Stimulated activated effector memory CD8-positive, alpha-beta T cell treated with anti-CD3 and anti-CD28 coated beads, Interleukin-12 subunit alpha, Interleukin-12 subunit beta, amount 100 ng/mL, for 72 hours (primary cell): ENCODE measurements at places on chromosomes 4 and X.
A peak's percentile ranks its signal among the peaks of the same experiment; 100 is the strongest.

DNA sequence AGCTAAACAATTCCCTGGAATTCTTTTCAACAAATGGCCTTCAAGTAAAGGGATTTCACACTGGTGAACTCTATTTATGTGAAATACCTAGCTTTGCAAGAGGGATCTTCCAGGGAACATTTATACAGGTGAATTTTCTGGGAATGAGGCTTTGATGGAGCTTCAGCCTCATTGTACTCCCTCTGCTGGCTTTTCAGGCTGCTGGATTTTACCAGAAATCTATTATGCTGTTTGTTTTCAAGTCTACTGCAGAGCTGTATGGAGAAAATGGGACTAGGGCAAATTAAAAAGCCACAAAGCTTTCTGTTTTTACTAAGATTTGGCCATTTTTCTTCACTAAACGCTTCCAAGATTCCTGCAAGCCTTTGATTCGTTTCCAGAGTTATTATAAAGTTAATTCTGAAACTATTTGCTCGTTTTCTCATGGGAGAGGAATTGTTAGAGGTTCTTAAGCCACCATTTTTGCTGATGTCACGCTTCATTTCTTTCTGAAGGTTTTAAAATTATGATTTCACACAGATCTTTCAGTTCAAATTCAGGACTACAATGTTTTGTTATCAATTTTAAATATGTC lies 31.6 kb downstream of the KDM6A start:
- no peak for DNase-seq

DNA sequence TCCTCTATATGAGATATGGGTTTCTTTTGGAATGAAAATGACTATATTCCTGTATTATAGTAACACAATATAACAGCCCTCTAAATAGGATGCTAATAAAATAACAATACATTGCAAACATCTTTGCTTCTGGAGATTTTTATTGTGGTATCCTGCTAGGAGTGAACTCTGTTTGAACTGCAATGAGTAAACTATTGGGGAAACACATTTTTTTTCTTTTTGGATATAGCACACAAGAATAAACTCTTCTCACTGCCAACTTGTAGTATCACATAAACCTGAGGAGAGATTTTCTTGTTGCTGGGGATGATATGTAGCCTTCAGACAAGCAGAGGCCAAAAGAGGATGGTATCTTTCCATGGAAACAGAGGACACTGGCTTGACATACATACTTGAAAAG lies 238.2 kb downstream of the C4orf33 start:
- no peak for DNase-seq

GRCh38 chr4:13821522-13821921 lies 194.0 kb upstream of the BOD1L1 start:
- DNase-seq, result no peak

DNA sequence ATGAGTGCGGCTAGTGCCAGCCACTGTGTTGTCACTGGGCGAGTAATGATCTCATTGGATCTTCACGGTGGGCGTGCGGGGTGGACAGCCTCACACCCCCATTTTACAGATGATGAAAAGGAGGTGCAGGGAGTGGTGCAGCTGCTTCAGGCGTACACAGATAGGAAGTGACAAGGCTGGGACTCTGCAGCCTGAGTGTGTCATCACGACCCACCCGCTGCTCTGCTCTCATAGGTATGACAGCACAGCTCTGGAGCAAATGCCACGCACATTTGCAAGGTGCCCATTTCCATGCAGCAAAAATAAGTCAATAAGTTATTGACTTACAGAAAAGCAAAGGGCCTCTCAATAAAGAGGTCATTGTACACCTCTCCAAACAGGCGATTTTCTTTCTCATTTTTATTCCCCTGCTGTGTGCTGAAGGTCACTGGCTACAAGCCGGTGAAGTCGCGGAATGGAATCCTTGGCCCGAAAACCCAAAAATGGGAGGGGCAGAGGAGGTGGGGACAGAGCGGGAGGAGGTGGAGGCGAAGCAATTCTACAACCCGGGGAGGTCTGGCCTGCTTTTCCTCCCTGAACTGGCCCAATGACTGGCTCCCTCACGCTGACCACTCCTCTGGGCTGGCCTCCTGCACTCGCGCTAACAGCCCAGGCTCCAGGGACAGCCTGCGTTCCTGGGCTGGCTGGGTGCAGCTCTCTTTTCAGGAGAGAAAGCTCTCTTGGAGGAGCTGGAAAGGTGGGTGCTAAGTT lies at the start of gene SOD3:
Gene SOD3 (plus strand): TSS at position 658 of the 750 bp plus-strand sequence. CDS start 3,949 bp downstream, outside the sequence.
- no peak for DNase-seq

DNA sequence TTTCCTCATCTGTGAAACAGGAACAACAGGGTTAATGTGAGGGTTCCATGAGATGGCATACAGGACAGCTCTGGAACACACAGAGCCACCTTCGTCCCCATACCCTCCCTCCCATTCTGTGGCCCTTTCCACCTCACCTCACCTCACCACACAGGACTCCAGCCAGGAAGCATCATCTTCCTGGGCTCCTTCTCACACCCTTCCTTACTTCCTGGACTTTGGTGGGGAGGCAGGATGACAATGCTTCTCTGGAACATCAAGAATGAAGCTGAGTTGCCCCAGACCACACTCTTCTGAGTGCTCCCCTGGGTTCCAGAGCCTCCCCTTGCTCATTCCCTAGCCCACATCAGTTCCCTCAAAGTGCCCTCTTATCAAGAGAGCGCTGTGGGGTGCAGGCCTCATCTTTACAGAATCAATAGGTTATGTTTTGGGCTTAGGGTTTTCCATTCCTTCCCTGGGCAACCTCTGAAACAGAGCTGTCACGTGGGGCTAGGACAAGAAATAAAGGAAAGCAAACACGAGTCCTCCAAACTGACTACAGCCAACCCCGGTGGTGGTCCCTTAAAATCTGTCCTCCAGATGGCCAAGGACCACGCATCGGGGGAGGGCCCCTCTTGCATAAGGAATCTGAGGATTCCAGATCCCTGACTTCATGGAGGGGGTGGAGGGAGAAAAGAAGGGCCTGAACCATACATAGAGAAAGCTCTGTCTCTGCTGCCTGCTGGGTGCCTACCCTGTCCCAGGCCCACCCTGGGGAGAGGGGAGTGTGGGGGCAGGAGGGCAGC lies 74.4 kb upstream of the ATP6AP2 start:
- DNase-seq, result no peak

DNA sequence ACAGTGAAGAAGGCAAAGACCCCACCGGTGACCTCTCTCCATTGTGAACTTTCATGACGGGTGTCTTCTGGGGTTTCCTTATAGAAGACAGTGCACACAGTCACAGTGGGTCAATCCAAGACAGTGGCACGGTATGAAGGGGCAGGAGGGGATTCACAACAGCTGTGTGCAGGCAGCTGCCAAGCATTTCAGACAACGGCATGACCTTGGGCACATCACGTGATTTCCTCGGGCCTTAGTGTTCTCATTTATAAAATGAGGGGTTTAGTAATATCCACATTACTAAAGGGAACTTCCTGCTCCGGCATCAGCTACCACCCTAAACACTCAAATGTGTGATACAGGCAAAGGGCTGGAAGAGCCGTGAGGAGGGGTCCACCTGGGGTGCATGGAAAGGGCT lies 42.9 kb downstream of the RBM47 start:
- DNase-seq, result no peak

DNA sequence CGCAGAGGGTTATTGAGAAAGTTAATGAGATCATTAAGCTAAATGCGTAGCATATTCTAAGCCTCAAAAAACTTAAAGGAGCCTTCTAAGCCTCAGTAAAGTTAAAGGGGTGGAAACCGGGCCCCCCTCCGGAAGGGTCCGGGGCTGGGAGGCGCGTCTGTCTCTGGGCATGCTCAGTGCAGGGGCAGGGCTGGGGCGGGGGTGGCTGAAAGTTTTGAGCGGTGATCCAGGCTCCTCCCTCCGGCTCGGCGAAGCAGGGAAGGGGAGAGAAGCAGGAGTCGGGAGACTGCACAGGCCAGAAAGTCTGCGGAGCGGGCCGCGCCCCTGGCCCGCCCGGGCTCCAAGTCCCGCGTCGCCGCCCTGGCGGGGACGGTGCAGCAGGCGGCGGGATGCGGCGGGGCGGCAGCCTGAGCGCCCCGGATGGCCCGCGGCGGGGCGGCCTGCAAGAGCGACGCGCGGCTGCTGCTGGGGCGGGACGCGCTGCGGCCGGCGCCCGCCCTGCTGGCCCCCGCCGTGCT lies at the start of gene EVC:
Gene EVC (plus strand): TSS at position 241 of the 518 bp plus-strand sequence. CDS start 180 bp downstream, at position 421.
- no peak for DNase-seq

DNA sequence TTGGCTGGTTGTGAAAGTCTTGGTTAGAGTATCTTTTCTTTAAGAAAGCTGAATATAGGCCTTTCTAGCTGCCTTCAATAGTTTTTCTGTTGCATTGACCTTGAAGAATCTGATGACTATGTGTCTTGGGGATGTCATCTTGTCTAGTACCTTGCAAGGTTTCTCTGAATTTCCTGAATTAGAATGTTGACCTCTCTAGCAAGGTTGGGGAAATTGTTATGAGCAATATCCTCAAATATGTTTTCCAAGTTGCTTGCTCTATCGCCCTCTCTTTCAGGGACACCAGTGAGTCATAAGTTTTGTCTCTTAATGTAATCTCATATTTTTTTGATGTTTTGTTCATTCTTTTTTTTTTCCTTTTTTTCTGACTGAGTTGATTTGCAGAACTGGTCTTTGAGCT lies 194.7 kb downstream of the RAB28 start:
- DNase-seq, result no peak

- DNase-seq, result no peak
Measured at GRCh38 chrX:123424546-123424945, 240.5 kb downstream of the GRIA3 start.

DNA sequence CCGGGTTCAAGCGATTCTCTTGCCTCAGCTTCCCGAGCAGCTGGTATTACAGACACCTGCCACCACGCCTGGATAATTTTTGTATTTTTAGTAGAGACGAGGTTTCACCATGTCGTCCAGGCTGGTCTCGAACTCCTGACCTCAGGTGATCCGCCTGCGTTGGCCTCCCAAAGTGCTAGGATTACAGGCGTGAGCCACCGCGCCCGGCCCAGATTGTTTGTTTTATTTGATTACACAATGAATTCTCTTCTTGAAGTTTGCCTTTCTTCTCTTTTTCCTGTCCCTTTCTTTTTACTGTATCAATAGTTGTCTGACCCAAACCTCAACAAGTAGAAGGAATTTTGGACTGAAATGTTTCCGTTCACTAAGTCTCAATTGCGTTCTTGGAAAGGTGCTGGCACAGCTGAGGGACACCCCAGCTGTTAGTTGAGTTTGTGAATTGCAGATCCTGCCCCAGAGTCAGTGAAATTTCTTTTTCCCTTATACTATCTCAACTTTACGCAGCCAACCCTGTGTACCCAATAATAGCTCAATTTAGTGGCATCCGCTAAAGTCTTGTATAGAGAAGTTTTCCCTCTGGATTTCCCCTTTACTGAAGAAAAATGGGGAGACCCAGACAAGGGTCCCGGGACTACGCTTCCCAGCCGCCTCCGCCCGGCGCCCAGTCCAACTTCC lies 639 bp upstream of the MTM1 start:
- no peak for DNase-seq

DNA sequence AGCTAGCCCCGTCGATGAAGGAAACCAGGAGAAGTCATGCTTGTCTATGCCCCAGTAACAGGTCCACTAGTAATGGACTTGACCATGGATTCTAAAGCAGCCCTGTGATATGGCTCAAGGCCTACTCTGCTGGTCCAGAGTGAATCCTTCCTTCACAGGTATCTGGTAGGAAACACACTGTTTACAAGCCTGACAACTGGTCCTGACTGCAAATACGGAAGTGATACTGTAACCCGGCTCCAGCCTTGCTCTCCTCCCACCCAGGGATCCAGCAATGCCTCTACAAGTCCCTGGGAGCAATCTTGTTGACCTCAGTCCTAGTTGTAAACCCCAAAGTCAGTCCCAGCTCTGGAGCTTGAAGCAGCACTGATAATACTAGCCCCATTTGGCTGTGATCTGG lies 239.2 kb upstream of the GRID2 start:
- DNase-seq, result no peak

DNA sequence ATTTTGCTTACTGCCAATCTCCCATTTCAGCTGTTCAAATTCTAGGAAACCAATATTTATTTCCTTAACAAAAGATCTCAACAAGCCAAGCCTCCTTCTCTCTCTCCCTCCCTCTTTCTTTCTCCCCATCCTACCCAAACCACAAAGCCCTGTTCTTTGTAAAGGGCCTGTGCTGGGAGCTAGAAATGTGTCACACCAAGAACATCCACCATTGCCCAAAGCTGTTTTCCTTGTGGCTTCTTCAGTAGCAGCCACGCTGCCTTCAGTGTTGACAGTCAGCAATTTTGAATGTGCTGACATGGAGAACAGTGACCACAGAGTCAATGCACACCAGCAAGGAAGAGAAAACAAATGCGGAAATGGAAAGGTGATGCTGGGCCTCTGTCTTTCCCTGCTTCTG lies 203.0 kb downstream of the MAML3 start:
- DNase-seq, result peak; percentile 2

GRCh38 chr4:44996276-44996845 lies 270.0 kb upstream of the GNPDA2 start:
- no peak for DNase-seq

DNA sequence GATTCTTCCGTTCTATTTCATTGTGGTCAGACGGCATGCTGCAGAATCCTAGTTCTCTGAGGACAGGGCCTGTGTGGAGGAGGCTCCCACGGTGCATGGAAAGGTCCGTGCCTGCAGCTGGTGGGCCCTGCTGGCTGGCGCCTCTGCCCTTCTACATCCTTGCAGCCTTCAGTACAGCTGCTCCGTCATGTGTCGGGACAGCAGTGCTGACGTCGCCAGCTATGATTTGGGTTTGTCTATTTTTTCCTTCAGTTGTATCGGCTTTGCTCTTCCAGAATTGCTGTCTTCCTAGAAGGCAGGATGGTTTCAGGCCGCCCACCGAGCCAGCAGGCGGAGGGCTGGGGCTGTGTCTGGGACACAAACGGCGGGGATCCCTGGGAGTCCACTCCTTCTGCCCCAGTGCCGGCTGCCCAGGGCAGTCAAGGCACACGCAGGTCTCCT lies 32.1 kb upstream of the CPLX1 start:
- DNase-seq, result no peak

GRCh38 chr4:81549984-81550383 lies 78.3 kb upstream of the RASGEF1B start:
- DNase-seq, result no peak

DNA sequence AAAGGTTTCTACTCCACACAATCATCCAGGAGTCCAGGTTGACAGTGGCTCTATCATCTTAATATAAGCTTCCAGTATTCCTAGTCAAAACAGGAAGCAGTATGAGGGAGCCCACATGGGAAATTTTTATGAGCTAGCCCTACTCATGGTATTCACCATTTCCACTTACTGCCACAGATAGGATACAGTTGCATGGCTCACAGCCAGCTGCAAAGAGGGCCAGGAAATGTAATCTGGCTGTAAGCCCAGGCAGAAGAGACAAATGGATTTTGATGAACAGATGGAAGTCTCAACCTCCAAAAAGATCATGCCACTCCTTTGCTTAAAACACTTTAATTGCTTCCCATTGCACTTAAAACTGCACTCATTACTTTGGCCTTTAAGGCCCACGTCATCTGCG lies 150.6 kb downstream of the ADAMTS3 start:
- DNase-seq, result no peak

GRCh38 chrX:150456941-150457340 lies 93.8 kb downstream of the MAMLD1 start:
- DNase-seq, result no peak
